Stimulated activated CD8-positive, alpha-beta memory T cell treated with anti-CD3 and anti-CD28 coated beads, Interleukin-4, amount 100 ng/mL, for 48 hours (primary cell): ENCODE measurements at places on chromosomes 6 and 20.
A peak's percentile ranks its signal among the peaks of the same experiment; 100 is the strongest.

DNA sequence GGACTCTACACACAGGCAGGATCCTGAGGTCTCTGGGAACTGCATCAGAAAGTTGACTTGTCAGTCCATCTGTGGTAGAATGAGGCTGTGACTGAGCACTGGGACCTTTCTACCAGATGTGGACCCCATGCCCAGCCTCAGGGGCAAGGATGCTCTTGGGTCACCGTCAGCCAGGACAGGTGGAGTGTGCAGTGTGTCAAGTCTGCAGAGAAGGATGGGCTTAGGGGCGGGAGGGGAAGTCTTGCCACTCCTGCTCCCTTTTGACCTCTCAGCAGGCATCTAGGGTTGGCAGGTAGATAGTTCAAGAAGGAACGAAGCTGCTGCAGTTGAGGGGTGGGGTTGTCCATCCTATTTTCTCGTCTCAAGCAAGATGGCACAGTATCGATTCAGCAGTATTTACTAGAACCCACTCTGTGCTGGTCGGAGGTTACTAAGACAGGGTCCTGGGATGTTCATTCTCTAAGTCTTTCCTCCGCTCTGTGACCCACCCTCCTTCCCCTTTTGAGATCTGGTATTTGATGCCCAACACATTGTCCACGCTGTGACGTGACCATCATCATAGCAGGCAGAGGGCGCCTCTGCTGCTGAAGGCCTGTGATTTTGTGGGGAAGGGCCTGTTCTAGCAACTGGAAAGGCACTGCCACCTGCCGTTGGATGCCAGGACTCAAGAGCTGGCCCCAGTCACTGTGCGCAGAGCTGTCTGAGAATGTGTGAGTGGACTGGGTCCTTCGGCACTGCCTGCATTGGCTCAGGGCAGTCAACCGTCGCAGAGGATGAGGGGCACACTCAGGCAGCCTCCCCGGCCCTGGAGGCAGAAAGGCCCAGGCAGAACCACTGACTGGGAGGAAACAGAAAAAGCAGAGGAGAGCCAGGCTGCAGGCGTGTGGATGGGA, 23.2 kb downstream of the RBCK1 start:
- DNase-seq, result peak; percentile 55

DNA sequence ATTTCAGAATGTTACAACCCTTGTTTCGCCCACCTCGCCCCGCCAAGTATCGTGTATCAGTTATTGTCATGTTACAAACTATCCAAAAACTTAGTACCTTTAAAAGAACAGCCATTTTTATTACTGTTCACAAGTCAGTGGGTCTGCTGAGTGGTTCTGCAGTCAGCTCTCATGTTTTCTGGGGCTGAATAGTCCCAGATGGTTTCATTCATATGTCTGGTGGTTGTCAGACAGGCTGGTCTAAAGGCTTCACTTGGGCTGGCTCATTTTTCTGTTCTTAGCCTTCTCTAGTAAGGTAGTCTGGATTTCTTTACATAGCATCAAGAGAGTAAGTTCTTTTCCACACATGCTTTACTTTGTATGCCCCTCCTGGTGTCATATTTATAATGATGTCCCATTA, 8.6 kb downstream of the ZNF292 start:
- no peak for DNase-seq

GRCh38 chr6:118621799-118622470, 29.5 kb downstream of the CEP85L start:
- no peak for DNase-seq

DNA sequence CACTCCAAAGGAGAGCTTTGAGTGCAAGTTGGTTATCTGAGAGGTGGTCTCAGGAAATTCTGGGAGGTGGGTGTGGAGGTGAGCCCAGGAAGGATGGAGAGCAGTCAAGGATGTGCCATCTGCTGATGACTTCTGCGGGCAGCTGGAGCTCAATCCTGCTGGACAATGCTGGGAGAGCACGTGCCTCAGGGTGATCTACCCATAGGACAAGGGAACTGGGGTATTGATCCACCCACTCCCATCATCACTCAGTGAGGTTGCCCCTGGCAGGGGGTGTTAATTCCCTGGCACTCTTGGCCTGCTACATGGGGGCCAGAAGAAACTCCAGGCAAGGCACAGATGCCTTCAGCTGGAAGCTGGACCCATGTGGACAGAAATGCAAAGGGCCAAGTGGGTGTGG, 7.1 kb upstream of the ZBP1 start:
- DNase-seq, result no peak

DNA sequence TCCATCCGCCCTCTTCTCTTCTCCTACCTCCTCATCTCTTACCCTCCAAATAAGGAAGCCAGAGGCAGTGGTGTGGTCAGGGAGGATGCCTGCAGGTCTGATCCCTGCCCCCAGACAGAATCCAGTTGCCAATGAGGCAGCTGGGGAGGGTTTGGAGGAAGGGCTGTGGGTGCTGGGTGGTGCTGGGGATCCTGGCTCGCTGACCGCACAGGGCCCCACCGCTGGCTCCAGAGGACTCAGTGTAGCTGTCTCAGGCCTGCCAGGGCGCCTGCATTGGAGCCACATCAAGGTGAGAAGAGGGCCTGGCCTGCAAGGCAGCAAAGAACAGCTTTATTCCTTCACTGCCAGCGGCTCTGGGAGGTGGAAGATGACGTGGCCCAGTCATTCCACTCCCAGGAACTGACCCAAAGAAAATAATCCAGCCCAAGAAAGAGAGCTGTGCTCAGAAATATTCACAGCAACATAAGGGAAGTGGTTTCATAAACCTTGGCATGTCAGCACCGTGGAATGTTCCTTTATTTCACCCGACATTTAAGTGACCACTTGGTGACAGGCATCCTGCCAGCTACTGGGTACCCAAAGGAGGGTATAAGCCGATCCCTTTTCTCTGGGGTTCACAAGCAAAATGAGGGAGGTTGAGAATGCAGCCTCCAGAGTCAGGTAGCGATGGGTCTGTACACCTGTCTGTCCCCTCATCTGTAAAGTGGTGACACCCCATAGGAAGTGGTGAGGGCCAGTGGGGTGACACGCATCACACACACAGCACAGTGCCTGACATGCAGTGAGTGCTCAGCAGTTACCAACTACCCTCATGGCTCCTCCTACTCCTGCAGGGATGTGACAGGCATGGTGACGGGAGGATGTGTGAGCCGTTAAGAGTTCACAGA, 125.1 kb downstream of the SNX5 start:
- peak; percentile 30 for DNase-seq

GRCh38 chr6:152176268-152176667, 368.8 kb downstream of the ESR1 start:
- no peak for DNase-seq

GRCh38 chr6:849075-849506, 156.2 kb upstream of the EXOC2 start:
- DNase-seq, result no peak

DNA sequence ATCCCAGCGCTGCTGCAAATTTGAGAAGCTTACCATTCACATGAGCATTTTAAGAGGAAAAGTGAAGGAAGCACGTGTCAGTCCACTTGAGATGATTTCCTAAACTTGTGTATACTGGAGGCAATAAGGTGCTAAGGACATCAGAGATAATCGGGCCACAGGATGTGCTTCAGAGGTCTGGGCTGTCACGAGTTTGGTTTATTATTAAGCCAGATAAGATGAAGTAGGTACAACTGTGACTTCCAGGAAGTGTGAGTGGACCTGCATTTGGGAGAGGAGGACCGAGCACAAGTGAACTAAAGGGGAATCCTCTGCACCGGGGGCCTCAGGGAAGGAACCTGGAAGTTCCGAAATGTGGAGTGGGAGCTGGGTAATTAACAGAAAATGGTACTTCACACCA, 1.4 kb downstream of the SAMD5 start:
- DNase-seq, result no peak

DNA sequence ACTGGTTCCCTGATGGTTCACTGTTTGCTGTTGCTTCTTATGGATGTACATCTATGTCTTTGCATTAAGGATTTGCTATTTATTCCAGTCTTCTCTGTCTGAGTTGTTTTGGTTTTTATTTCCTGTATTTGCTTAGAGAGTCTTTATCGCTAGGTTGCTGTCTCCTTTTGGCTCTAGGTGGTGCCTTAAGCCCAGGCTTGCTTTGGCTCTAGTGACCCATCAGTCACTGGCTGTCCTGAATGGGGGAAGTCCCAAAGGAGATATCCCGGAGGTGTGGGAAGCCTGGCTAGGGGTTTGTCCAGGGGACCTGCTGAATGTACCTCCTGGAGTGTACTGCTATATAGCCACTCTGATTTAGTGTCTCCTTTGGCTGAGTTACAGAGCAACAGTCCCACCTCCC, 53.4 kb downstream of the MCHR2 start:
- no peak for DNase-seq

- no peak for DNase-seq
These were observed 92.0 kb upstream of the PAX1 start for GRCh38 chr20:21613512-21613911.

DNA sequence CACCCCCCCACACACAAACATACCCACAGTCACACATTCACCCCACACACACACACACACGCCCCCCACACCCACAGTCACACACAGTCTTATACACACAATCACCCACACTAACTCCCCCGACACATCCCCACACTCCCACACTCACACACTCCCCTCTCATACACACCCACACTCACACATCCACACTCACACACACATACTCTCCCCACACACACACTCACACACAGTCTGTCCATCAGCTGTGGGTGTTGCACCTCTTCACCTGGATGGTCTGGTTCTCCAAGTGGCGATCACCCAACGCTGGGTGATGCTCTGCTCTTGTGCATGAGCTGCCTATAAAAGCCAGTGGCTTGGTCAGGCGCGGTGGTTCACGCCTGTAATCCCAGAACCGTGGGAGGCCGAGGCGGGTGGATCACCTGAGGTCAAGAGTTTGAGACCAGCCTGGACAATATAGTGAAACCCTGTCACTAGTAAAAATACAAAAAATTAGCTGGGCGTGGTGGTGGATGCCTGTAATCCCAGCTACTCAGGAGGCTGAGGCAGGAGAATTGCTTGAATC, 158.9 kb downstream of the SMOC2 start:
- no peak for DNase-seq

DNA sequence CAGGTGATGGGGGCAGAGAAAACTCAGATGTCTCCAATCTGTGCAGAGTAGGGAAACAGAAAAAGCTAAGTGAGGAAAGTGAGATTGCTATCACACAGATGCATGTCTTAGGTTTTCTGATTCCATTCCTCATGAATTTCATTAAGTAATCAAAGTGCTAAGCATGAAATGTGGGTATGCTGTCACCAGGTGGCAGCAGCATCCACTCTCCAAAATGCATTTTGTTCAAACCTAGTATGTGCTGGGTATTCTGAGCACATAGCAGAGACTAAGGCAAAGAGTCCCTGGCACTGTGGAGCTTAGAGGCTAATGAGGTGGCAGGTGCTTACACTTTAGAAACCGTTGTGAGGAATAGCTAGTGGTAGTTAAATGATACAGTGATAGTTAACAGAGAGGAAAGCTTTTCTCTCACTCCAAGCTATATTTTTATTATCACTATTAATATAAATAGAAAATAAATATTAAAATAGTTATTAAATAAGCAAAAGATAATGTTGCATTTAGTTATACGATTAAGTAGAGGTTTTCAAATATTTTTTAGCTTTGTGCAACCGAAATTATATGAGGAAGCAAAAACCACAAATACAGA, 179.5 kb downstream of the CDH26 start:
- peak; percentile 60 for DNase-seq

DNA sequence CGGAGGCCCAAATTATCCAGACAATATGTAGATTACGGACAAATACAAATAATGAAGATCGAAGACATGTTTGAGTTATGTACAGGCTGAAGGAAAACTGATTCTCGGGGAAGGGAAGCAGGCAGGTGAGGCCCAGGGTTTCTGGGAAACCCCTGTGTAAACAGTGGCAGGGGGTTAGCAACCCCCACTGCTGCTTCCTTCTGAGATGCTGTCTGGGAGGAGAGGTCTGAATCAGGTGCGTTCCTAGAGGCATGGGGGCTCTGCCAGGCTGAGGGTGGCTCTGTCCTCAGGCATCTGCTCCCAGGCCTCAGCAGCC, 7.2 kb upstream of the MDGA1 start:
- DNase-seq, result no peak

GRCh38 chr6:105207524-105208269, 27.9 kb upstream of the POPDC3 start:
- DNase-seq, result no peak

- DNase-seq, result no peak
These were observed 139.3 kb upstream of the PMEPA1 start for GRCh38 chr20:57849121-57849520.

DNA sequence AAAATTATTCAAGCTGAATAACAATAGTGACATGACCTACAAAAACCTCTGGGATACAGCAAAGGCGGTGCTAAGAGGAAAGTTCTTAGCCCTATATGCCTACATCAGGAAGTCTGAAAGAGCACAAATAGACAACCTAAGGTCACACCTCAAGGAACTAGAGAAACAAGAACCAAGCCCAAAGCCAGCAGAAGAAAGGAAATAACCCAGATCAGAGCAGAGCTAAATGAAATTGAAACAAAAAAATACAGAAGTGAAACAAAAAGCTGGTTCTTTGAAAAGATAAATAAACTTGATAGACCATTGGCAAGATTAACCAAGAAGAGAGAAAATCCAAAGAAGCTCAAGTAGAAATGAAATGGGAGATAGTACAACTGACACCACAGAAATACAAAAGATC, 47.6 kb upstream of the NOTCH4 start:
- DNase-seq, result no peak

DNA sequence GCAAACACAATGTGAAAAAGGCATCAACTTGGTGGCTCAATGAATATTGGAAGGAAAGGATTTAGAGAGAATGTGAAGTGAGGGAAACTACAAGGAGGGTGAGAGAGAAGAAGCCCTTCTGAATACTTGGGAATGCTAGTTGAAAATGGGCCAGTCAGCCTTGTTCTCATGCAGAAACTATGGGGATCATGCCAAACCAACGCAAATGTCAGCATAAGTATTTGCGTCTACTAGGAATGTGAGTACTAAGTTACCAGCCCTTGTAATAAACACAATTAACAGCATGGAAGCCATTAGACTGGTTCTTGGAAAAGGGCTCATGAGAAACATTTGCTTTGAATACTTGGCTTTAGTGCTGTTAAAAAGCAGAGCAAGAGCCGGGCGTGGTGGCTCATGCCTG, 54.9 kb upstream of the AIG1 start:
- DNase-seq, result no peak

GRCh38 chr20:56795492-56795891, 166.4 kb downstream of the TFAP2C start:
- no peak for DNase-seq

- no peak for DNase-seq
These were observed 104.3 kb downstream of the TRERF1 start for GRCh38 chr6:42347456-42347855.

GRCh38 chr6:135826236-135826804, 25.2 kb upstream of the PDE7B start:
- no peak for DNase-seq

GRCh38 chr6:105545228-105545920, 142.5 kb upstream of the PREP start:
- DNase-seq, result no peak
